ENCODE measurements at places on chromosomes 11 and 22.

DNA sequence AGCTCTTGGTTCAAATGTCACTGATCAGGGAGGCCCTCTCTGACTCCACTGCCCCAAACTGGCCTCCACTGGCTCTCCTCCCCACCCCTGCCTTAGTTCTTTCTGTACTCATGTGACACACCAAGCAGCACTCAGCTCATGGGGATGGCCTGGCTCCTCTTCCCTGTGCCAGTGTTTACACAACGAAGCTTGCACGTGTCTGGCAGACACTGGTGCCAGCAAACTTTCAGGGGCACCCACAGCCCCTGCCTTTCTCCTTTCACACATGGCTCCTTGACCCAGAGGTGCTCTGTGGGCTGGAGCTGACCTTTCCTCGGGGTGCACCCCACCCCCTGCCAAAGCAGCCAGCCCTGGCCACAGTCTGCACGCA lies 37.6 kb upstream of the PARVG start:
- DNase-seq = no peak

DNA sequence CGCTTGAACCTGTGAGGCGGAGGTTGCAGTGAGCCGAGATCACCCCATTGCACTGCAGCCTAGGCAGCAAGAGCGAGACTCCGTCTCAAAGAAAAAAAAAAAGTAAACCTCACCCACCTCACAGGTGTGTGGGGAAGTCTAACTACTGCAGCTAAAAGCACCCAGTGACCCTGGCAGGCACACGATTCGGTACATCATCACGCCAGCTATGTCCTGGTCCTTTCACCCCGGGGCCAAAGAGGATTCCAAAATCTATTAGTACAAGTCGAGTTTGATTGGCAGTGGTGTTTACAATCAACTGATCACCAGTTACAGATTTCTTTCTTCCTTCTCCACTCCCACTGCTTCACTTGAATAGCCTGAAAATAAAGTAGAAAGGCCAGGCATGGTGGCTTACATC lies 6.3 kb downstream of the TST start:
- DNase-seq = no peak

DNA sequence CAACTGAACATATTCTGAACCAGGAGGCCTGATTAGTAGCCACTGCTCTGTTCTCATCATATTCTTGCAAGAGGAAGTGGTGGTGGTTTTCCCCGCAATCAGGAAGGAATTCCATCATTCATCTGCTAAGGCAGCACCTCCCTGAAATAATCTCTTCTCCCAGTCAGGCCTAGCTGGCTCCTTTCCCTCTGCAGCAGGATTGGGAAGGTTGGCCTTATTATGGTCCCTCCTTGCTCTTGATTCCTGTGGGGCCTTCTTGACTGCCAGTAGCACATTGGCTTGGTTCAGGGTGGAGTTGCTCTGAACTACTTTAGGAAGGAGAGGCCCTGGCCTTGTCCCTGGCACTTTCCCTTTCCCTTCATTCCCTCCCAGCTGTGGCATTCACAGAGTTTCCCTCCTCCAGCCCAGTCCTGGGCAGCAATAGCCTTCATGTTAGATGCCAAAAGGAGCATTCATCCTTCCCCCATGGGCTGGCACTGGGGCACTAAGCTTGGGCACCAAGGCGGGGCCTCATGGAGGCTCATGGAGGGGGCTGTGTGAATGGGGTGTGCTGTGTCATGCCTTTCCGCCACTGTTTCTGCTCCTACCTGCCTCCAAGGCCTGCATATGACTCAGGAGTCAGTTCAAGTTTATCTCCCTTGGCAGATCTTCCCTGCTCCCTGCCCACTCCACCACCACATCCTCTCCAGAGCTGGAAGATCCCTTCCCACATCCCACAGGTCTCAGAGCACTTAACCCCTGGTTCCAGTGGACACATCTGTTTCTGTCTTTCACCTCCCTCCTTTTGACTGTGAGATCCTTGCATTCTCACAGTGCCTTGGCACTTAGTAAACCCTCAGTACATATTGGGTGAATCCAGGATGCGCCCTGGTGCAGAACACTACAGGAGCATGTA lies 27.6 kb upstream of the CD44 start:
- peak; percentile 93 for DNase-seq

DNA sequence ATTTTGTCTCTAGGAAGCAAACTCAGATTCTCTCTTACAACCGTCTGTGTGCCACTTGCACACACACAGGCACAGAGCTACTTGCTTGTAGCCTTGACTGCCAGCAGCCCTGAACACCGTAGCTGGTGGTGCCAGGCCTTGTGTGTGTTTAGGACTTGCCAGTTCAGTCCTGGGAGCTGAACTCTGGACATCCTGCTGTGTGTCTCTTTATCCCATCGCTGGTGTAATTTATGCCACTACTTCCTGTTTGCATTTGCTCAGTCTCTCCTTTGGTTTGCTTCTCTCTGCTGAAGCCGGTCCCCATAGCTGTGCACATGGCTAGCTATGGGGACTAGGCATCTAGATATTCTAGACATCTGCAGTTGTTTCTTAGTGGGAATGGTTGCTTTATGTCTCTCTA lies 24.0 kb downstream of the MARK2 start:
- DNase-seq = peak; percentile 26

DNA sequence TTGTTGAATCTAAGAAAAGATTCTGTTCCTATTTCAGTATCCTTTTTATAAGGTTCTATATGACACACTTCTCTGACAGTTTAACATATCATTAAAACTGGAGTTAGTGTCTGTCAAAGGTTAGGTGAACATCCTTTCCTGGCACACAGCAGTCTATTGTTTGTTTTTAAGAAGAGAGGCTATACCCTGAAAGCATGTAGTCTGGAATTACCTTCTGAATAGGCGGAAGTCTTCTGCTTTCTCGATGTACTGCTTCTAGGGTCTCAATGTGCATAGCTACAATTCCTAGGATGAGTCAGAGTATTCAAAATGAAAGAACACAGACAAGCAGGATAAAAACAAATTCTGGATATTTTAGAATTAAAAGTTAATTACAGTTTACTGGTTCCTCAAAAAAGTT lies 188.6 kb downstream of the SWAP70 start:
- DNase-seq = peak; percentile 66

DNA sequence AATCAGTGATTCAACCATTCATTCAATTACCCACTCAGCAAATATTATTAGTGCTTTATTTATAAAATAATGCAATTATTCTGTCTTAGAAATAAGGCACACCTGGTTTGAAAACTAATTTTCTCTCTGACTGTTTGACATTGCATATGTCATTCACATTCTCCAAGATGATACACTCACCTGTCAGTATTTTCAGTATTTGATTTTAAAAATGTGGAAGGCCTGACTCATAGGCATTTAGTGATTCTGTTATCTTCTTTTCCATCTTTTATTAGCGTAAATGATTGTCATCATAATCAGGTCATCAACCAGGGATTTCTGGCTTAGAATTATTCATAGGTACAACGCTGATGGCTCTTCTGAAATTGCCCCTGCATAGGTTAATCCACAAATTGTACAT lies 480.9 kb downstream of the CNTN5 start:
- DNase-seq = no peak

- DNase-seq = no peak
Measured at GRCh38 chr11:71164621-71165020, 87.8 kb downstream of the SHANK2 start.

DNA sequence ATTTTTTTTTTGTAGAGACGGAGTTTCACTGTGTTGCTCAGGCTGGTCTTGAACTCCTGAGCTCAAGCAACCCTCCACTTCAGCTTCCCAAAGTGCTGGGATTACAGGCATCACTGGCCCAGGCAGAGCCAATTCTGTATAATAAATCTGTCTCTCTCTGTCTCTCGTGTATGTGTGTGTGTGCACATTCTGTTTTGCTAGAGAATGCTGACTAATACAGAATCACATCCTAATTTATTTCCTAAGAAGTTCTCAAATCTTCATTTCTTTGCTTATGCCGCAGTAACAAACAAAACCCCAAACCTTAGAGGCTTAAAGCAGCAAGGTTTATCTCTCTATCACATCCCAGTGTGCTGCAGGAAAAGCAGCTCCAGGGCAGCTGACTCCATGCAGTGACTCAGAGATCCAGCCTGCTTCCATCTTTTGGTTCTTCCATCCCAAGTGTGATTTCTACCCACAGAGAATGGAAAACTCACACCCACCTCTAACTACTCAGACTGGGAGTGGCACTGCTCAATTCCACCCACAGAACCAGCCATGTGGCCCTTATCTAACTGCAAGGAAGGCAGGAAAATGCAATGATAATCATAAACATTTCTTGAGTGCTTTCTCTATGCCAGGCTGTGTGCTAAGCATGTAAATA lies 35.1 kb upstream of the LRRC10B start:
- no peak for DNase-seq

DNA sequence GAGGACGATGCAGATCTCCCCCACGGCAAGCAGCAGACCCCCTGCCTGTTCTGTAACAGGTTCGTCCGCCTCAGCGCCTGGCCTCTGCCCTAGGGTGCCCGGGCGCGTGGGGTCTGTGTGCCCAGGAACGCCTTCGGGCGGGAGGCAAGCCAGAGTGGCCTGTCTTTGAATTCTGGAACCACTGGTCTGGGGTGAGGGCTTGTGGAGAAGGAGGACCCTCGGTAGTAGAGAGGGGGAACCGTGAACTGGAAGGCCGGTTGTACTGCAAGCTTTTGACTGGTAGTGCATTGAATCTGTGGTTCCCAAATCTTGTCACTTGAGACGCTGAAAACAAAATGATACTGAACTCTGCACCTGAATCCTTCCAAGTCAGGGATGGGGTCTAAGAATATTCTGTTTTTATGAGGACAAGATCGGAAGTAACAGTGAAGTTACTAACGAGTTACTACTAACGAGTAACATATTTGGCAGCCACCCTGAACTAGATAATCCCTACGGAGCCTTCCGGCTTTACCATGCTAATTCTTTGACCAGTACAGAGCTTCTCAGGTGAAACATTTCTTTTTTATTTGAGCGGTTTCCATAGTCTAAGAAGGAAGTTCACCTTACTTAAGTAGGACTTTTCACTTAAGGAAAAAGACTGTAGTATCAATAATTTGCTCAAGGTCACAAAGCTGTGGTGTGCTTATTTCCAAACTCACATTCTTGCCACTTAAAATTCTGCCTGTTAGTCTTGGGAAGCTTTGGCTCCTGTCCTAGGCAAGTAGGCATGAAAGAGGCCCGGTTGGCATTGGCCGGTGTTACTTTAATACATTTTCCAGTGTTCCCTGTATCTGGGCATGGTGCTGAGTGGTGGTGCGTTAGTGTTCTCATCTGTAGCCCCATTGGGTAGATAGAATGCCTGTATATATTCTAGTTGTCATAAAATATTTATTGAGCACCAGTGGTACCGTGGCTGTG lies 860 bp downstream of the PRMT3 start:
- DNase-seq = peak; percentile 23

DNA sequence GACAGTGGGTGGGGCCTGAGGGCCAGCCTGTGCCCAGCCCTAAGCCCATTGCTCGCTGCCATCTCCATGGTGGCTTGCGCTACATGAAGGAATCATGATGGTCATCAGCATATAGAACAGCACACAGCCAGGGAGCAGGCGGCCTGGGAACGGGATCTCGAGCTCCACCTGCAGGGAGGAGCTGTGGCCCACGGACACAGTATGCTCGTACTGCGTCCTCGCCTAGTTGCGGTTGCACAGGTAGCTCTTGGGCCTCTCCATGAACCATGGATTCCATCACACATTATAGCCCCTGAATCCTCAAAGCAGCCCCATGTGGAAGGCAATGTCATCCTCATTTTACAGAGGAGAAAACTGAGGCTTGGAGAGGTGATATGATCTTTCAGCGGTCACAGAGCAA lies 15.1 kb downstream of the SEC14L4 start:
- no peak for DNase-seq

DNA sequence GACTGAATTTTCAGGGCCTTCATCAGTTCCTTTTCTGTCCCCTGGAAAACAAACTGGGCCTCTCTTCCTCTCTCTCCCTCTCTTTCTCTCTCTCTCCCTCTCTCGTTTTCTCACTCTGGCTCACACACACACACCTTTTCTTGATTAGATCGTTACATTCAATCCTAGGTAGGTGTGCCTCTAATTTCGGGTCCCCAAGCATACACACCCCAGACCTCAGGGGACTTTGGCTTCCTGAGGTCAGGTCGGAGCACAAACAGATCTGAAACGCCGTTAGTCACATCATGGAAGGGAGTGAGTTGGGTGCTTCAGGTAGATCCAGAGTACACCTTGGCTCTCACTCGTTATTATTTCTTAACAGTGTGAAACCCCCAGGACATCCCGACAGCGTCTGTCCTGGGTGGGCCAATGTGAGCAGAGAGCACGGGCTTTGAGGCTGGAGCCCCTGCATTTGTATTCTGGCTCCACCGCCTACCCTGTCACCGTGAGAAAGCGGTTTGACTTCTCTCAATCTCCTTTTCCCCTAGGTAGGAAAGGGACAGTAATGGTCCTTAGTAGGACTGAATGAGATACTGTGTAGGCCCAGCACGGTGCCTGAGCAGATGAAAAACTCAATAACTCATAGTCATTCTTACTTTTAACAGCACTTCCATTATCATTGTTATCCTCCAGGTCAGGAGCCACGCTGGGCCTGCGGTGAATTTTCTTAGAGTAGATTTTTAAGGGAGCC lies 37.3 kb upstream of the POU2AF1 start:
- DNase-seq = no peak

DNA sequence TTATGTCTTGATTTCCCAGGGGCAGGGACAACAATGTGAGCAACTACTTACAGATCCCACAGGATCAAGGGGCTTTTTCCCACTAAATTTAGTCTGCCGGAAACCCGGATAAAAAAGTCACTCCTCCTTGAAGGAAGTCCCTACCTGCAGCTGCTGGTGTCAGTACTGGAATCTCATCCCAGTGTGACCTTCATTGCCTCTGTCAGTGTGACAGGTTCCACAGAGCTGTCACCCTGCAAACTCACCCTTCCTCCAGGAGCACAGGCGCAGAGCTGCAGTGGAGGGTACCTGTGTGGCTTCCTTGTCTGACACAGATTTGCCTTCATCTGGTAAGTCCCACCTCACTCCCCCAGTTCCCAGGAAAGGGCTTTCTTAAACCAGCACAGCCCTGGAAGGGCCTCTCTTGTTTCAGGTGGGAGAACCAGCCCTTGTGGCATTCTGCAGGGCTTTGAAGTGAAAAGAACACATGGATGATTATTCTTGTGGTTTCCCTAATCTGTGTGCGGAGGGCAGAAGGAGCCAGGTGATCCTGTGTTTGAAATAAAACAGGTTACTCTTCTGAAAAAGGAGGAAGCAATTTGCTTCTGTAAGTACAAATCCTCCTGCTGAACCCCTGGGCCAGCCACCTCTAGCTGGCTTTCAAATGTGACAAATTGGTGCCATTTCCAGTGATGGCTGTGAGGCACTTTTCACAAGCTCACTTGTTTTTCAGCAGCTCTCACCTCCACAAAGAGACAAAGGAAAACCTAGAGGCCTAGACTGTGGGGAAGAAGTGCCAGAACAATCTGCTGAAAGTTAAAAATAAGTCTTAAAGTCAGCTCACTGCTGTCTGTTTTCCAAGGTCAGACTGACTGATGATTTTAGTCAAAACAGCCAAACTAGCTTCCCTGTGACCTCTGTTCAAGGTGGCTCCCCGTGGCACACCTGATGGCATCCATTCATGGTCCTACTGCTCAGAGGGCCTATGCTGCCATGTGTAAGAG lies 9.2 kb upstream of the PRSS23 start:
- DNase-seq = no peak

GRCh38 chr11:86905252-86905651 lies 49.9 kb downstream of the FZD4 start:
- no peak for DNase-seq

GRCh38 chr22:44353041-44353440 lies 40.3 kb upstream of the SHISAL1 start:
- no peak for DNase-seq

- peak; percentile 71 for DNase-seq
Measured at GRCh38 chr11:109940816-109941215, 152.4 kb upstream of the ZC3H12C start.
